Sciatic nerve (tissue), 2 donors: ENCODE measurements at places on chromosomes 1 and 21.

- no peak for DNase-seq
Measured at GRCh38 chr1:113616156-113616555, 143.1 kb downstream of the PHTF1 start.

GRCh38 chr1:68183895-68184294 lies 48.4 kb downstream of the WLS start:
- DNase-seq, result no peak

GRCh38 chr1:12384836-12385456 lies 155.1 kb downstream of the VPS13D start:
- DNase-seq, result no peak

- DNase-seq, result no peak
Measured at GRCh38 chr1:181508486-181509165, 25.3 kb downstream of the CACNA1E start.

DNA sequence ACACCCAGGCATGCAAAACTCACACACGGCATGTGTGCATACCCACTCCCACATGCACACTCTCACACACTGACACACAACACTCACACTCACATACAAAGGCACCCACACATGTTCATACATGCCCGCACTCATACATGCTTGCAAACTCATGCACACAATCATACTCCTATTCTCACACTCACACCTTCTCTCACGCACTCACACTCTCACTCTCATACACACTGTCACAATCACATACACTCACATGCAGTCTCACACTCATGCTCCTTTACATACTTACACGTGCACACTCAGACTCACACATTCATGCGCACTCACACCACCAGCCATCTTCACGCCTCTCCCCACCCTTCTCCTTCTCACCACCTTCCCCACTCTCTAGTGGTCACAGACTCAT lies 3.1 kb downstream of the SLC5A9 start:
- DNase-seq, result no peak

- DNase-seq, result no peak
Measured at GRCh38 chr1:228825840-228826484, 90.7 kb downstream of the RHOU start.

DNA sequence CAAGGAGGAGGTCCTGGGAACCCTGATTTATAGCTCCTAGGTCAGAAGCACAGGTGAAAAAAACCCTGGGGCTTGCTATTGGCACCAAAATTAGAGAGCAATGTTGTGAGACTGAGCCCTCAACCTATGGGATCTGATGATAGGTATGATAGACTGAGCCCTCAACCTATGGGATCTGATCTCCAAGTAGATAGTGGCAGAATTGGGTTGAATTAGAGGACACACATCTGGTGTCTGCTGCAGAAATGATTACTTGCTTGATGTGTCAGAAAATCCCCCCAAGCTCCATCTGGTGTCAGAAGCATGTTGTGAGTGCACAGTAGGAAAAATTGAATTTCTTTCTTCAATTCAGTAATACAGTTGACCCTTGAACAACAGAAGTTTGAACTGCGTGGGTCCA lies 62.4 kb downstream of the MAP3K21 start:
- DNase-seq, result no peak

- DNase-seq, result no peak
Measured at GRCh38 chr1:38589036-38589435, 270.5 kb downstream of the RRAGC start.

- DNase-seq, result no peak
Measured at GRCh38 chr1:214419650-214420049, 131.8 kb downstream of the PTPN14 start.

- no peak for DNase-seq
Measured at GRCh38 chr1:202367271-202367670, 18.8 kb downstream of the PPP1R12B start.

DNA sequence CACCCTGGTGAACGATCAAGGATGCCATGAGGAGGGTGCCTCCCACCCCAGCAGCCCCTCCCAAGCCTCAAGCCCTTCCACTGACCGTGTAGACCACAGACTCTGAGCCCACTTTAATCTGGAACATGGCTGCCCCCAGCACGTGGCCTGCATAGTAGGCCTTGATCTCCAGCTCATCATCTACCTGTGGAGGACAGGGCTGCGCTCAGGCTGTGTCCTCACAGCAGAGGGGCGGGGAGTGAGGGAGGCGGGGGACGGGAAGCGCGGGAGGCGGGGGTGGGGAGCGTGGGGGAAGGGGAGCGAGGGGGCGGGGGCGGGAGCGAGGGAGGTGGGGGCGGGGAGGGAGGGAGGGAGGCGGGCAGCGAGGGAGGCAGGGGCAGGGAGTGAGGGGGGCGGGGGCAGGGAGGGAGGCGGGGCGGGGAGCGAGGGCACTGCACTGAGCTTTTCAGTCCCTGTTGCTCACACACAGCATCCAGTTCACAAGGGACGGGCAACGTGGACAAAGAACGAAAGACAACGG lies 7.1 kb downstream of the PUSL1 start:
- no peak for DNase-seq

DNA sequence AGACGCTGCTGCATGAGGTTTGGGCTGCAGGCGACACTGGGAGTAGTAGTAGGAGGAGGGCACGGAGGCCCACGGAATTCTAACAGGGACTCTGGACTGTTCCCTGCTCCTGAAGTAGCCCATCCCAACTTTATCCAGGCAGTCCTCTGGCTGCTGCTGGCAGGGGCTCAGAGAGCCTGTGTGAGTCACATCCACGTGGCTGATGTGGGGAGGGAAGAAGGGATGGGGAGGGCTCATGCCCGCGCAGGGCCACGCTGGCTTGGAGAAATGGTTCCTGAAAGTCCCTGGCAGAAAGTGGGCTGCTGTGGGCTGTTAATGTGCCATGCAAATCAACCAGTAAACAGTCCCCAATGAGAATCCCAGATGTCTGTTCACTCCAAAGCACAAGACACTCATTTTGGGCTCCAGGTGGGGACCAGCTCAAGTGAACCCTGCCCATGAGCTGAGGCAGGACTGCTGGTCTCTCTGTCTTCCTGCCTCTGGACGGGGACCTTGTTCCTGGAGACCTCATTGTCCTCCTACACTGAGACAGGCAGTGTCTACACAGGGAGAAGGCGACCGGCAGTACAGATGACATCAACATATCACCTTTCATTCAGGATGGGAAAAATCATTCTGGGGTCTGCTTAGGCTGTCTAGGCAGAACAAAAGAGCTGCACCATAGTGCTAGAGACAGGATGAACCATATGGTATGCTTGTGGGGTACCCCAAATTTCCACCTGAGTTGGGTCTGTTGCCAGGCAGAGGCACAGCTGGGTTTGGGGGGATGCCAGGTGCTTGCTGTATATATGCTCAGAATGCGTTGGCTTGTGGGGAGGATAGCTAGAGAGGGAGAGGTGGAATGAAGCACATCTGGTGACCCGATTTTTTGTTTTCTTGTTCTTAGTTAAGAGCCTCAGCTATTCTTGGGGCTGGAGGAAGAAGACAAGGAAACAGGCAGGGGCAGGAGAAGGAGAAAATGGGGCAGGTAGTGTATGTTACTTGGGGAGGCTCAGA lies 57.9 kb upstream of the FMOD start:
- peak; percentile 93 for DNase-seq

DNA sequence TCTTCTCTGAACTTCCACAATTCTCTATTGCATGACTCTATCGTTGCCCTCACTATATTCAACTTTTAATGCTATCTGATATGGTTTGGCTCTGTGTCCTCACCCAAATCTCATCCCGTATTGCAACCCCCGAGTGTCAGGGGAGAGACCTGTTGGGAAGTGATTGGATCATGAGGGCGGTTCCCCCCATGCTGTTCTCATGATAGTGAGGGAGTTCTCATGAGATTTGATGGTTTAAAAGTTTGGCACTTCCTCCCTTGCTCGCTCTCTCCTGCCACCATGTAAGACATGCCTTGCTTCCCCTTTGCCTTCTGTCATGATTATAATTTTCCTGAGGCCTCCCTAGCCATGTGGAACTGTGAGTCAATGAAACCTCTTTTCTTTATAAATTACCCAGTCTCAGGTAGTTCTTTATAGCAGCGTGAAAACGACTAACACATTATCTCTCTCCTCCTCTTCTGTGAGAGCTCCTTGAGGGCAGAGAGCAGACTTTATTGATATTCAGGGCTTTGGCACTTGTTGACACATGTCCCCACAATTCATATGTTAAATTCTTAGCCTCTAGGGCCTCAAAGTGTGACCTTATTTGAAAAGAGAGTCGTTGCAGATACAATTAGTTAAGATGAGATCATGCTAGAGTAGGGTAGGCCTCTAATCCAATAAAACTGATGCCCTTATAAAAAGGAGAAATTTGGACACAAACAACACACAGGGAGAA lies 52.1 kb downstream of the ADCY10 start:
- DNase-seq, result no peak

DNA sequence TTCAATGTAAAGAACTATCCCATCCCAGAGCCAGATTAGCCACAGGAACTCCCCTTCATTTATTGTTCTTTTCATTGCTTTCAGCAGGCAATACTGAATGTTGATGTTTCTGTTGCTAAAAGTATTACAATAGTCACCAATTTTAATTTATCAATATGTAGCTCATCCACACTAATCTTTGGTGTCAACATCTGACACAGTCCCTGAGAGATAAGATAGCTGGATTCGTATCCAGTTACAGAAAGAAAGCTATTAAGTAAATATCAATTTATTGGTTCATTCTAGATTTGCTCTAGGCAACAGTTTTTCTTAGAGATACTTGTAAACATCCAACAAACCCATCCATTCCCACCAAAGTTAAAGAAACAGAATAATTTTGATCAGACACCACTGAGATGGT lies 4.7 kb downstream of the ADSS2 start:
- DNase-seq, result no peak

- no peak for DNase-seq
Measured at GRCh38 chr21:15058854-15059263, 5.9 kb downstream of the NRIP1 start.

GRCh38 chr21:25107708-25108107 lies 499.6 kb downstream of the MRPL39 start:
- DNase-seq, result no peak

DNA sequence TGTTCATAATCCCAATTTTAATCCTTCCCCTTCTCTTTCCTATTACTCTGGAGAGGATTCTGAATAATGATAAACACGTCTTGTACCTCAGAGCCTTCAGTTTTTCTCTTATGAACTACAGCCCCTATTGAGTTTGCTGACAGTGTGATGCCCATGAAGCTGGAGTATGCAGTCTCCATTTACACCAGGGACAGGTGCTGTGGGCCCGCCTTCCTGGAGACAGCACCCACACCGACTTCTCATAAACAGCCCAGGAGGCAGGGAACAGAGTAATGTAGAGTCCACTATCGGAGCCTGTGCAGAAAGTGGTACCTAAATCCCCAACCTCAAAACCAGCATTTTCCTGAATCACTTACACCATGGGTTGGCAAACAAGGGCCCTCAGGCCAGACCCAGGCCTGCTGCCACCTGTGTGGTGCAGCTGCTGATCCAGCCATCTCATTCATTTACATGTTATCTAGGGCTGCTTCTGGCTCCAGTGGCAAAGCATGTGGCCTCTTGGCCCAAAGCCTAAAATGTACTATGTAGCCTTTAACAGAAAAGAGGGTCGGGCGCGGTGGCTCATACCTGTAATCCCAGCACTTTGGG lies 95.1 kb upstream of the KRTAP19-8 start:
- DNase-seq, result no peak

GRCh38 chr1:32991819-32992488 lies 27.3 kb upstream of the RNF19B start:
- DNase-seq, result no peak

DNA sequence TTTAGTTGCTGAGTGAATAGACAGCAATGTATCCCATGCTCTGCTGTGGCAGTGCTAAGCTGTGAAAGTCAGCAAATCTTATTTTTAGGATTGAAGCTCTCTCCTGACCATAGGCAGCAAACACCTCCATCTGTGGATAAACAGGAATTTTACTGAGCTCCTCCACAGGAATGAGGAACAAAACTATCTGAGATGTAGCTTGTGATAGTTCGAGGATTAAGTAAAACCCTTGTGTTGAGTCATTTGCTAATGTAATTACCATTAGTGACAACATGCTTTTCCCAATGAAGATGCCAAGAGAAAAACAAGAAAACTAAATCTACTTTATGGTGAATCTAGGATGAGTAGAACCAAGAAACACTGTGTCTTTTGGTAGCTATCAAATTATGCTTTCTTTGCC lies 122.7 kb downstream of the CLEC20A start:
- no peak for DNase-seq

DNA sequence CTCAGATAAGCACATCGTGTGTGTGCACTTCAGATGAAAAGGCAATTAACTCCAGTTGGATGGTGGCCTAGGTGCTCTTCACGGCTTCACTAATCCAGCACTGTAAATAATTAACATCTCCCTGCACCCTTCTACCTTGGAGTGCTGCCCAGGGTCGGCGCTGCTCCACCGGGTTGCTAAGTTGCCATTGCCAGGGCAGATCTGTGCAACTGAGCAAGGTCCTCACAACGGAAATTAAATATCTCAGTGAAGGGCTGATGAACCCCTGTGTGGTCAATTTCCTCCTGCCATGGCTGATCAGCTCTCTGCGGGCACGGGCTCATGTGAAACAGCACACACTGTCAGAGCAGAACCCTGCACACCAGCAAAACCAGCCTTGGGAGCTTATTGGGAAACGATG lies 63.2 kb downstream of the SYDE2 start:
- no peak for DNase-seq

DNA sequence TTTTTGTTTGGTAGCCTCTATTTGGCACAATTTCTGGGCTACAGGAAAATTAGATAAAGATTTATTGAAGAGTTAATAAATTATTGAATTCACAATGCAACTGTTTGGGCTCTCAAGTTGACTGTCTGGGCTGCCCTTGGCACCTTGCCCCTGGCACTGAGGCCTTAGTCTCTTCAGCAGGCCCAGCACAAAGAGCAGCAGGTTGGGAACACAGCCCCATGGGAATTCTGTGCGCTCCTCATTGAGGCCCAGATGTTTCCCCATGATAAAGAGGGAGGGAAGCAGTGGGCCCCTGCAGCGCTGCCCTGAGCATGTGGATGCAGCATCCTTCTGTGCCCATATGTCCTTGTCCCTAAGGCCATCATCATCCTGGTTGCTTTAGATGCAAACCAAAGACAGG lies 2.9 kb downstream of the CRNN start:
- DNase-seq, result no peak

GRCh38 chr1:156746728-156747631 lies 4.5 kb downstream of the HDGF start:
- peak; percentile 98 for DNase-seq
